ENCODE measurements at places on chromosomes 3 and 15.
A peak's percentile ranks its signal among the peaks of the same experiment; 100 is the strongest.

DNA sequence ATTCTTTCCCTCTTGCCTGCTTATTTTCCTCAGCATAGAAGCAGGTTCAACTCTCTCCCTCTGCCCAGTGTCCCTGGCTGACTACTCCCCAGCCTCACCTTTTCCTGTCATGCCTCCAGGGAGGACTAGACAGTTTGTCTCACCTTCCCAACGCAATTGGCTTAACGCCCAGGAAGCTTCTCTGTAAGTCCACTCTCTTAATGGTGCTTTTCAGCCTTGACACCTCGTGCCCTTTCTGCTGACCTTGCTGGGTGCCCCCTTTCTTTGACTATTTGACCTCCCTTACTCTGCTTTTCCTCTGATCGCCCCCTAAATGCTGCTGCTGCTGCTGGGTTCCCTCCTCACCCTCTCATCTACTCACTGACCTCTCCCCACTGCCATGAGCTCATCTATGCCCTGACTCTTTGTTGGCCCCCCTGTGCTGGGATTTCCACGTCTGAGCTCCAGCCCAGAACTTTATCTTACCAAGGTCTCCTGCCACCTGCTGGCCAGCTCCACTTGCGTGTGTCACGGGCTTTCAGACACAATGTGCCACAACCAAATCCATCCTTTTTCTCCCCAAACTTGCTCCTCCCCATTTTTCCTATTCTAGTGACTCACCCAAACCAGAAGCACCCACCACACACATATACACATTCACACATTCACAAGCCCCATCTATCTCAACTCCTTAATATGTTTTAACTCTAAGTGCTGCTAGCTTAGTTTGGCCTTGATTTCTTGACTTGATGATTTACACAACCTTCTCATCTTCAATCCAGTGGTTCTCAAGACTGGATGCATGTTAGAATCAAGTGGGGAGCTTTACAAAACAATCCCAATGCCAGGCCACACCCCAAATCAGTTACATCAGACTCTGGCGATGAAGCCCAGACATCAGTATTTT lies 16.6 kb downstream of the EPB42 start:
- peak; percentile 87 for DNase-seq

- DNase-seq, result peak; percentile 5
These were observed 59.0 kb upstream of the NECTIN3 start for GRCh38 chr3:111012388-111013248.

DNA sequence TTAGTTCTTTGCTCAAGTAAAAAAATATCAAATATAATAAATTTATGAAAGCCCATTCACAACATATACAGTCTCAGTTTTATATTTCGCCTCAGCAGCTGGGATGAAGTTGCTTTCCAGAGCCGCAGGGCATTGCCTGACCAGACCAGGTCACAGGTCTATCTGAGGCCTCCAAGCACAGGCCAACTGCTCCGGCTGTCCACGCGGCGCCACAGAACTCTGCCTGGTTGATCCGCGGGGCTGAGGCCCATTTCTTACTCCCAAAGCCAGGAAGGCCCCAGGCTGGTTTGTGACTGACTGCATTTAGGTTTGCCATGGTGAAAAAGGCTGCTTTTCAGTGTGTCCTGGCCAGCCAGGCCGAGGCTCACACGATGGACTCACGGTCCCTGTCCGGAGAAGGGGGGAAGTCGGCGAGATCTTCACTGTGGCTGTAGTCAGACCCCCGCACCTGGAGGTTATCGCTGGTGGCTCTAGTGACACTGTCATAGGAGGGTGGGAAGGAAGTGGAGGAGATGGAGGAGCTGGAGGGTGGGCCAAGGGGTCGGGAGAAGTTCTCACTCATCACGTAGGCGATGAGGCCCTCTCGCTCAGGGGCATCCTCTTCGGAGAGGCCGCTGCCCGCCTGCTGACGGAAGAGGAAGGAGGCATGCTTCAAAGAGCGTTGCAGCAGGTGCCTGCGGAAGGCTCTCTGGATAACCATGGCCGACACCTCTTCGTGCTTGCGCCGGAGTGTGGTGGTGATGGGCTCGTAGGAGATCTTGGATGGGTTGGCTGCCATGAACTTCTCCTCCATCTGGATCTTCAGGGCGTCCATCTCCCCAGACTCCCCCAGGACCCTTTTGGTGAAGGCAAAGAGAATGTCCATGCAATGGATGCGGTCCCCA lies 54.1 kb downstream of the EXOG start:
- no peak for DNase-seq

DNA sequence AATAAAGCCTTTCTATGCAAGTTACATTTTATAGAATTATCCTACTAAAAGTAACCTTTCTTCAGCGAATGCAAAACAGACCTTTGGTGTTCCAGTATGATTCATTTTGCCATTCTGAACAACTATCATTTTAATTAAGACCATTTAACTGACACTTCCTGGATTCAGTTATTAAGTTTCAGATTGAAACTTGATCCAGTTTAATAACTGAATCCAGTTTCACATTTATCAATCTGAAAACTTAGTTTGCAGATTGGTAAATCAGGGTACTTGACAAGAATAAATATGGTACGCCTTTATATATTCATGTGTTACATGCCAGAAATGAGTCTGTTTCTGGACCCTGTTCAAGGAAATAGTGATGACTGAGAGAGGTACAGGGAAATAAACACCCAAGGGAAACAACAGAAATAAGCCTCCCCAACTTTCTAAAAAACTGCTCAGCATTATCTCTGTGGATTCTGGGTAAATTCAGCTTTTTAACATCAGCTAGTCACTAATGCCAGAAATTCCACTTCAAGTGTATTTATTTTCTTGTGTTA lies 23.3 kb upstream of the NFKBIZ start:
- peak; percentile 14 for DNase-seq

DNA sequence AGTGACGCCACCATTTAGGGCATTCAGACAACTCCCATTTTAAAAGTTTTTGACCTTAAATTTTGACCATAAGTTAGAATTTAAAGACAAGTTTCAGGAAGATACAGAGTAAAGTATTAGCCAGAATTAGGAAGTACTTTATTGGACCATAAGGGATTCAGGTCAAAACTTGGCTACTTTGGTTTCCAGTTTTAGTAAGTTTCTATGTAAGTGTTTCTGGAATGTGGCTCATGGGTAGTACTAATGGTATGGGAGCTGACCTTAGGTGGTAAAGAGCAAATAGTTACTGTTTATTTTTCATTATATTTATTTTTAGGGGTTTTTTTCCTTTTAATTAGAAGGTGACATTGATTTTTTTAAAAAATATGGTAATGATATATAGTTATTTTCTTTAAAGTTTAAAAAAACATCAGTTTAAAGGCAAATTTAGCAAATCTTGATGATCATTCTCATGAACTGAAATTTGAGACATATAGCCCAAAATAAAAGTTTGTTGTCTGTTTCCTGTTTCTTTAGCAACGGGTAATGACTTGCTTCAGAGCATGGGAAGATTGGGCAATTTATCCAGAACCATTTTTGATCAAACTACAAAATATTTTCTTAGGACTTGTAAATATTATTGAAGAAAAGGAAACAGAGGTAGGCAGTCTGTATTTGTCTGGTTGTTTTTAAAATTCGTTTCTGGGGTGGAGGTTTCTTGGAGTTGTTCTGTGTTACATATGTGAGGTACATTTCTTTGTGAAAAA lies 34.3 kb downstream of the U2SURP start:
- DNase-seq, result peak; percentile 5

DNA sequence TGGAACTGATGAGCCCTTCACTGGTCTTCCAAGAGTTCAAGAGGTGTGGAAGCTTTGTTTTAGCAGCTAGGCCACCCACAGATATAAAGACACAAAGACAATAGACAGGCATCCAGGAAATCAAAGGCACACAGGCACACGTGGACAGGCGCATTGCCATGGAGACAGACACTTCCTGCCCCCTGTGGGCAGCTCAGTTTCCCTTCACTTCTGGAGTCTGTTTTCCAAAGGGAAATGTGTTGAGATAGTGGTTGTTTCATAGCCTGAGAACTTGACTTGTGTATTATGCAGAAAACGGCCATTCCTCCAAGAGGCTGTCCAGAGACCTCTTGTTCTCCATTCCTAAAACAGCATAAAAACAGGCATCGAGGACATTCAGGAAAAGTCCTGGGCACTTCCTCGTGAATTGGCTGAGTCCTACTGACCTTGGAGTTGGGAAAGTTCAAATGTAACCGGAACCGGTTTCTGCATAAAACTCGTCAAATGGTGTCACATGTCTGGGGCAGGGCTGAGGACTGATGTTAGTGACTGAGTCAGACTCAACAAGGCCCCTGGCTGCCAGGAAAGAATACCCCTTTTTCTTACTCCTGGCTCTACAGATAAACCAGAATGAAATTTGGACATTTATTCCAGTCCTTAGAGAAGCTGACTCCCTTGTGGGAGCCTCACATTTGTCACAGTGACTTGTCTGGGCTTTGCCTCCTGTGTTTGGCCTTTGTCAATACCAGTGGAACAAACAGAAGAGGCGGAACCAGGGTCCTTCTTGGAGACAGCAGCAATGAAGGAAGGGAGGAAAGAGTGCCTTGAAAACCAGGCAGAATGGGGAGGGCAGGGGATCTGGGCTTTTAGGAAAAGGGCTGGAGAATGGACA lies 1.3 kb downstream of the ALPK3 start:
- DNase-seq, result peak; percentile 94

DNA sequence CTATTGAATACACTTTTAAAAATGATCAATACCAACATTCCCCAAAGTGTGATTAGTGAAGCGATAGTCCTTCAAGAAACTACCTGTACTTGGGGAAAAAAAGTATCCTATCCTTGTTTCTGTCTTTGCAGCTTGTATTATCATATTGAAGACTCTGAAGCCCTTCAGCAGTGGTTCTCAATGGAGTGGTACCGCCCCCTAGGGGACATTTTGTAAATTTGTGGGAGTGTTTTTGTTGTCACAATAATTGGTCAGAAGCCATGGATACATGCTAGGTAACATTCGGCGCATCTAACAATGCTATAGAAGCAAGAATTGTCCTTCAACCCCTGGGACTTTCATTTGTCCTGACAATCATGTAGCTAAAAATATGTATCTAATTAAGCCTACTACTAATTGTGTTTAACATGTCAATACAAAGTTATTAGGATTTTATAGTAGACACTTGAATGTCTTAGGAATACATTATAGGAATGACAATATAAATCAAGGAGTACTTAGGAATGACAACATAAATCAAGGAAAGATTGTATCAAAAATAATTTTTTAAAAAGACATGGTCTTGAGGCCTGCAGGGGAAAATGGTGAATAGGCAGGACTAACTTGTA lies 53.7 kb downstream of the NMD3 start:
- peak; percentile 89 for DNase-seq

DNA sequence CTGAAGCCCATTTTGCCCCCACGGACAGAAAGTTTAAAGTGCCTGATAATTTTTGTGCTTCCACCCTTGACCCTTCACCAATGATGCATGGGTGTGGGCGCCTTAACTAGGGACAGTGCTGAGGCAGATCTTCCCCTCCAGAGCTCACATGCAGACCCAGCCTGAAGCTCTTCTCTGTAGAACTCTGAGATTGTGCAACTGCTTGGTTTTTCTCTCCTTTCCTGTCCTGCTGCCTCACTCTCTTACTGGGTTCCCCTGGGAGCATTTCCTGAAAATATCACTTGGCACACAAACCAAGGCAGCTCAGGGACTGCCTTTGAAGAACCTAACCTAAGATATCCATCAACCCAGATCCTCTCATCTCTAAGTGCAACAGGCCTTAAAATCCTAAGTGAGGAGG lies 220.3 kb upstream of the STT3B start:
- no peak for DNase-seq

- peak; percentile 91 for DNase-seq
These were observed 282.9 kb upstream of the COL8A1 start for GRCh38 chr3:99355465-99355864.

DNA sequence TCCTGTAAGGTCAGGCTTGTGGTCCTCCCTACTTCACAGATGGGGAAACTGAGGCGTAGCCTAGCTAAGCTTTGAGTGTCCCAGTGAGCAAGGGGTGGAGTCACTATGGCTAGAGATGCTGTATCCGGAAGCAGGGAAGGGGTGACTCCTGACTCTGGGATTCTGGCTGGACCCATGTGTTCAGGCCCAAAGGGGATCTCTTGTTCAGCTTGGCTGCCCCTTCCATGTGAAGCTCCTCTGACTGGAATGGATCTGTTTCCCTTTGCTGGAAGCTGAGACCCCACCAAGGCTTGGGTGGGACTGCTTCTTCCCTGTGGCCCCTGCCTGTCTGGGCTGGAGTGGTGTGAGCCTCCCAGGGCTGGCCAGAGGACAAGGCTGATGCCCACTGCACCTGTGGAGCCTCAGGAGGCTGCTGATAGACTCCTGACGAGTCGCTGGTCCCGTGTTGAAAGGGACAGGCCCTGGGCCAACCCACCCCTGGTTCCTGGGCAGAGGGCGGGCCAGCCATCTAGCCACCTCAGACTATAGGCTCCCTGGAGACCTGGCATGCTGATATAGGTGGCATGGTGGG lies 1.0 kb downstream of the MAPKAPK3 start:
- DNase-seq, result no peak

DNA sequence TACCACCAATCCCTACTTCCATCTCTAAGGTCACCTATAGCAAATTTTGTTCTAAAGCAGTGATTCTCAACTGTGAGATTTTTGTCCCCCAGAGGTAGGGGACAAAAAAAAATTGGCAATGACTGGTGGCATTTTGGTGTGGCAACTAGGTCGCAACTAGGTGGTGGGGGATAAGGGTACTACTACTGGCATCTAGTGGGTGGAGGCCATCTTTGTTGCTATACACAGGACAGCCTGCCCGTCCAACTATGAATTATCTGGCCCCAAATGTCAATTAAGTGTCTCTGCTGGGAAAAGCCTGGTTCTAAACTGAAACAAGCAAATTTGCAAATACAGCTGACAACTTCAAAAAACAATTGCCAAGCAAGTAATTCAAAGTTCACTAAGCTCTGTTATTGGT lies 1.4 kb downstream of the MTMR10 start:
- DNase-seq, result peak; percentile 52

- DNase-seq, result no peak
These were observed 102.5 kb downstream of the SST start for GRCh38 chr3:187567661-187568121.
